Right cardiac atrium (tissue), 5 donors: ENCODE measurements at places on chromosomes 7 and 10. TPM values are rescaled to one million over a fixed set of nuclear protein-coding genes. Genes with fewer than 3 reads are reported as not detected.

PRKG1 gene
- total RNA-seq = 45.5 TPM

TTYH3 gene
- 12.4 TPM for total RNA-seq

ERVW-1 gene
- not detected for total RNA-seq

COL26A1 gene
- total RNA-seq = not detected

STEAP2 gene
- 29.9 TPM for total RNA-seq

GPR37 gene
- total RNA-seq = not detected

PON3 gene
- 1.1 TPM for total RNA-seq

GIMAP7 gene
- total RNA-seq = 14.3 TPM

ERLIN1 gene
- total RNA-seq = 10.3 TPM

GRCh38 chr7:132049462-132050304 is 493.3 kb upstream of the PODXL start:
- no peak for DNase-seq

- DNase-seq = no peak
Measured at GRCh38 chr10:77463967-77464745, 173.5 kb downstream of the KCNMA1 start.

DNA sequence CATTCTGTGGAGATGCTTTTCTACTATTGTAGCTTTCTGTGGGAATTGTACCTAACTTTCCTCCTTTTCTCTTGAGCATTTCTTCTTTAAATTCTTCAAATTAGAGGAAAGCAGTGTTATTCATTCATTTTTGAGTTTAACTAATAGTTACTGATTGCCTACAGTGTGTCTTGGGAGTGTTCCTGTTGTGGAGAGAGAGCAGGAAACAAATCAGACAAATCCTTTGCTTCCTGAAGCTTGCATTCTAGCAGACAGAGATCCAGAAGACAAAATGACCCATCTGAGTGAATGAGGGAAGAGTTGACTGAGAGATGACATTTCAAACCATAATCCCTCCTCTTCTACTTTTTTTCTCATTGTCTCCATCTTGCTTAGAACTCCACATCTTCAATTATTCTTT is 170.4 kb downstream of the SUGCT start:
- no peak for DNase-seq

GRCh38 chr7:129421717-129422250 is 12.4 kb upstream of the STRIP2 start:
- no peak for DNase-seq

GRCh38 chr7:12458520-12459131 is 55.0 kb upstream of the VWDE start:
- no peak for DNase-seq

GRCh38 chr10:49212076-49212475 is 23.9 kb upstream of the TMEM273 start:
- no peak for DNase-seq

DNA sequence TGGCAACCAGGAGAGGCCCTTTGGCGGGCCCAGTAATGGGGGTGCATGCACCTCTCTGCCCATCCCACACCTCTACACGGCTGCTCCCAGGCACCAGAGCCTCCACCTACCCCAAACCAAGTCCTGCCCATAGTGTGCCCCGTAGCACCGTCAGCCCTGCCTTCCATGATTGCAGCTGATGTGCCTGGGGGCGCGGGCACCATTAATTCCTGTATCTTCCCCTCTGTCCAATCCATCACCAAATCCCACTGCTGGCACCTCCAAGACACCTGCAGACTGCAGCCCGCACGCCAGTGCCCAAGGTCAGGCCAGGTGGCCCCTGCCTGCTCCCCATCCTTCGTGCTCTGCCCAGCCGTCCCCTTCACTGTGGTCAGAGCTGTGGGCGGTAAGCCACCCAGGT is 533.0 kb downstream of the PTPRN2 start:
- DNase-seq = no peak

GRCh38 chr7:126026421-126027088 is 1096.9 kb upstream of the POT1 start:
- no peak for DNase-seq

- peak; percentile 56 for DNase-seq
Measured at GRCh38 chr7:87220734-87221215, 1.2 kb upstream of the TMEM243 start.

- no peak for DNase-seq
Measured at GRCh38 chr10:22750131-22750530, 35.8 kb upstream of the PIP4K2A start.

DNA sequence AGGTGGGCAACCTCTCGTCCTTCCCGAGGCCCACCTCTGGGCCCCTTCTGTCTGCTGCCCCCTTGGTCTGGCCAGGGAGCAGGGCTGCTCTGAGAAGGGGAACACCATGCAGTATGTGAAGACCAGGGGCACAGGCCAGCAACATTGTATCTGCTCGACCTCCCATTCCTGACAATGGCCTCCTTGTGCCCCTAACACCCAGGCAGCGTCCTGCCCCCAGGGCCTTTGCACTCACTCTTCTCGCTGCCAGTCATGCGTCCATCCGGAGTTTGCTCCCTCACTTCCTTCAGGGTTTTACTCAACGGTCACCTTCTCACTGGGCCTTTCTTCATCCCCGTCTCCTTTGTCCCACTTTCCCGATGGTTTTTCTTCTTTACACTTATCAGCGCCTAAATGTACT is 232.9 kb upstream of the GRB10 start:
- DNase-seq = no peak

- DNase-seq = no peak
Measured at GRCh38 chr10:72503694-72504438, 122.0 kb downstream of the MICU1 start.

DNA sequence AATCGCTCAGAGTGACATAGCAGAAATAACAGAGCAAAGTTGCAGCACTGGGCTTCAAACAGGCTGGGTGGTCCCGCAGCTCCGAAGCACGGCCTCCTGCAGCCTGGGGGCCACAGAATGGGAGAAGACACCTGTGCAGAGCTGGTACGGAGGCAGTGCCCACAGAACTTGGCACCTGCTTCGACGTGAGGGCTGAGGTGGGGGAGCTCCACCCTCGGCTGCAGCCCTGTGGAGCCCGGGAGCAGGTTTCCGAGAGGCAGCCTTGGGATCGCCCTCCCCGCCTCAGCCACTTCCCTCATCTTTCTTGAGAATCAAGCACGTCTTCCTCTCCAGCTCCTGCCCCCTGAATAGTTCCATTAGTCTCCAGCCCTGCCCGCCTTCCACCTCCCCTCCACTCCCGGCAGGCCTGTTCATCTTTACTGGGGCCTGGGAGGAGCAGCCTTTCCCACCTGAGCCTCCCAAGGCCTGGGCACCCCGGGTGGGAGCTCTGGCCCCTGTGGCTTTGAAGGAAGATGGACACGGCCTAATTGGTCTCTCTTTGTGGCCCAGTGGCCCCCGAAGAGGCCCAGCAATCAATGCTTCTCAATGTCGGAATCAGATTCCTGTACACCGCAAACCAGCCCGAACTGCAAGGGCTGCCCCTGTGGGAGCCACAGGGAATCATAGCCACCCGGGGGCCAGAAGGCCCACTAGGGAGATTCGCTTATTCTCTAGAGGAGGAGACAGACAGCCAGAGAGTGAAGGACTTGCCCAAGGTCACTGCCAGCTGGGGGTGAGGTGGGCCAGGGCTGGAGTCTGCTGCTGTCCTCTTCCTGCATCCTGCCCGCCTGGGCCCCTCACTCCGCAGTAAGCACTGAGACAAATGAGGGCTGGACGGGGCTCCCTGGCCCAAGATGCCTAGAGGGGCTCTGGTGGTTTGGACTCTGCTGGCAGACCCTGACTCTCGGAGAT is 17.0 kb upstream of the PCBD1 start:
- no peak for DNase-seq

GRCh38 chr7:87452279-87452678 is 23.2 kb downstream of the ABCB4 start:
- DNase-seq = no peak

DNA sequence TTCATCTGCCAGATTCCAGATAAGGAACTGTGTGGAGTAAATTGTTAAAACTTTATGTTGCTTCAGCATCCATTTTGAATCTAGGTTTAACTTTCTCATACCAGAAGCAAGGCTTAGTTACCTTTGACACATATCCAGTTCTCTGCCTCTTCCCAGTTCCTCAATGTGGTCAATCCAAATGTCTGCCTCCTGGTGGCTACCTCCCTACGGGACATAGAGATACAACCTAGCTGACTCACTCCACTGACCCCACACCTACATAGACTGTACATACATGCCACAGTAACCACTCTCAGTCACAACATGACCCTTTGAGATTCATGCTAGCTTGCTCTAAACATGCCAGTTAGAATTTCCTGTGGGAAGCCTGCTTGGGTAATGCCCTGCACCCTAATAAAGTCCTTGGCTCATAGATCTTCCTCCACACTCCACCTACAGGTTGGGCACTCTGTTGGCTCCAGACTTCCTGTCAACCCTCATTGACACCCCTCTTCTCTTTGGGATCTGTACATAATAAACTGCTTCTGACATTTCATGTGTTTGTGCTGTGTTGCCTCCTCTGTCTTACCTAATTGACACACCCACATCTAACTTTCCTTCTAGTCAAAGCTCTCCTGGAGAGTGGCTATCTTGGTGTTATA is 278.1 kb downstream of the HTR7 start:
- no peak for DNase-seq

- DNase-seq = no peak
Measured at GRCh38 chr10:24951201-24952142, 934 bp downstream of the PRTFDC1 start.

- no peak for DNase-seq
Measured at GRCh38 chr10:106956216-106956915, 208.1 kb downstream of the SORCS1 start.

DNA sequence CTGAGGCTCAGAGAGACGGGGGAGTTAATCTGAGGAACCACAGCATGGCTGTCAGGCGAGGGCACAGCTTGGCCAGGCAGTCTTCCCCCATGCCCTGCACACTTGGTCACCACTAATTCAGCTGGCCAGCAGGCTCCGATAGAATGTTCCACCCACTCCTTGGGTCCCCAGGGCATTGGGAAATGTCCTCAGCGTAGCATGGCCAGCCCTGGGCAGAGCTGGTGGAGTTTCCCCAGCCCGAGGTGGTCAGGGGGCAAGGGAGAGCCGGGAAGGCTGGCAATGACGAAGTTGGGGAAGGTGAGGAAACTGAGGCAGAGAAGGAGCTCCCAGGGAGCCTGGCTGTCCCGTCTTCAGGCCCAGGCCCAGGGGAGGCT is 12.1 kb upstream of the GRIFIN start:
- DNase-seq = peak; percentile 82
